ENCODE measurements at places on chromosomes 2 and 18. TPM values are rescaled to one million over a fixed set of nuclear protein-coding genes. Genes with fewer than 3 reads are reported as not detected.

ITPRIPL1 gene
- total RNA-seq: 2.8 TPM

ALKAL2 gene
- total RNA-seq: 164 TPM

RUFY4 gene
- not detected for total RNA-seq

SERPINB3 gene
- total RNA-seq: not detected

- H3K27me3 ChIP-seq: no peaks in the 10 kb centered on the region
- H3K4me1 ChIP-seq: no peaks in the 10 kb centered on the region
- no peak overlapping the region for H3K4me3 ChIP-seq
- DNase-seq: no peak
These were observed 101.5 kb upstream of the NFATC1 start for GRCh38 chr18:79294235-79294634.

DNA sequence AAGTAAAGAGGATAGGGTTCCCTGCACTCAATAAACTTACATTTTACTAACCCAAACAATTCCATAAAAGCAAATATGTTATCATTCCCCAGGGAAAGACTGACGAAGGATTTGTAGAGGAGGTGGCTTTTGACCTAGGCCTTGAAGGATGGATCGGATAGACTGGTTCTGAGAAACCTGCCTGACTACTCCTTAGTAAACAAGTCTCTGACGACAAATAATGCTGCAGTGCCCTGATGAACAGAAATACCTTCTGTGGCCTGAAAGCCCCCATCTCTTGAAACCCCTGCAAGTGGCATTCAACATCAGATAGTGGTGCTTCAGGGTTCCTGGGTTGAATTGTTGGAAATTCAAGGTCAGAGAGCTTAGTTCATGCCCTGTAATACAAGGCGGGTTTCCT lies 19.2 kb downstream of the PRKCE start:
- peaks cover 3% of the 10 kb centered on the region for H3K4me1 ChIP-seq
- no peaks in the 10 kb centered on the region for H3K36me3 ChIP-seq
- H3K4me3 ChIP-seq: no peak overlapping the region

- H3K4me3 ChIP-seq: no peak overlapping the region
- no peak for DNase-seq
- no peak overlapping the region for H3K27ac ChIP-seq
- H3K36me3 ChIP-seq: no peaks in the 10 kb centered on the region
- H3K4me1 ChIP-seq: no peaks in the 10 kb centered on the region
These were observed 236.4 kb downstream of the CNTNAP5 start for GRCh38 chr2:124261456-124261855.

- peaks cover 32% of the 10 kb centered on the region for H3K4me1 ChIP-seq
- no peak overlapping the region for H3K4me3 ChIP-seq
- H3K27ac ChIP-seq: peak overlapping the region; percentile 97
- no peak for DNase-seq
These were observed 1.3 kb upstream of the BAZ2B start for GRCh38 chr2:159617646-159618045.

DNA sequence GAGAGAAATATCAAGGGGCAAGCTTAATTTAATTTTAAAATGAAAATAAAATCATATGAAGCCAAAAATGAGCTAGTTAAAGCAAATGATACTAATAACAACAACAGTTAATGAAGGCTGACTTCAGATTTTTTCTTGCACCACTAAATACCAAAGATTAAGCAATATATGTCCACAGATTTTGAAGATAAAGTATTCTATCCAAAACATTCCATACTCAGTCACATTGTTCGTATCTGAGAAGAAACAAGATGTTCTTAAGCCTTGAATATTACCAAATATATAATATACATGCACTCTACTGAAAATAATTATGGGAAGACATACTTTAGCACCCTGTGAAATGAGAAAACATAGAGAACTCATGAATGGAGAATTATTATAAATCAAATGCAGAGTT lies 593.3 kb upstream of the SYT4 start:
- peaks cover 62% of the 10 kb centered on the region for H3K4me1 ChIP-seq
- DNase-seq: no peak
- H3K27me3 ChIP-seq: no peaks in the 10 kb centered on the region
- peaks cover 3% of the 10 kb centered on the region for H3K36me3 ChIP-seq

GRCh38 chr2:27379836-27380625 lies 503 bp downstream of the ZNF513 start:
- no peaks in the 10 kb centered on the region for H3K27me3 ChIP-seq
- H3K4me3 ChIP-seq: peak overlapping the region; percentile 85
- no peak for DNase-seq
- peak overlapping the region; percentile 98 for H3K27ac ChIP-seq

DNA sequence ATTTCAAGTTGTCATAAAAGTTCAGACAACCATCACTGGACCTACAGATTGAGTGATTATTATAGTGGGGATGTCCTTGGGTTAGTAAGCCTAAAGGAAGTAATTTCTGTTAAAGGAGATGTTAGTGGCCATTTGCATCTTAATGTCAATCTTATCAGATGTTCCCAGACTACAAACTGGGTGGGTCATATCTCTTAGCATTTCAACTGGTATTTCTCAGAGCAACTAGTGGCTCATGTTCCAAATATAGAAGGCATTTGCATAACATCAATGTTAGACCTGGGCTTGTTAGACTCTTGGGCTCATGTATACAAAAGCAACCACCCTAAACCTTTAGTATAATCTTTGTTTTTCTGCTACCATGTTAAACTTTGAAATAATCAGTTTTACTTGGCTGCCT lies 17.9 kb downstream of the PLEKHA3 start:
- H3K4me1 ChIP-seq: no peaks in the 10 kb centered on the region
- DNase-seq: no peak
- peaks cover 32% of the 10 kb centered on the region for H3K36me3 ChIP-seq
- no peaks in the 10 kb centered on the region for H3K27me3 ChIP-seq
- no peak overlapping the region for H3K4me3 ChIP-seq

DNA sequence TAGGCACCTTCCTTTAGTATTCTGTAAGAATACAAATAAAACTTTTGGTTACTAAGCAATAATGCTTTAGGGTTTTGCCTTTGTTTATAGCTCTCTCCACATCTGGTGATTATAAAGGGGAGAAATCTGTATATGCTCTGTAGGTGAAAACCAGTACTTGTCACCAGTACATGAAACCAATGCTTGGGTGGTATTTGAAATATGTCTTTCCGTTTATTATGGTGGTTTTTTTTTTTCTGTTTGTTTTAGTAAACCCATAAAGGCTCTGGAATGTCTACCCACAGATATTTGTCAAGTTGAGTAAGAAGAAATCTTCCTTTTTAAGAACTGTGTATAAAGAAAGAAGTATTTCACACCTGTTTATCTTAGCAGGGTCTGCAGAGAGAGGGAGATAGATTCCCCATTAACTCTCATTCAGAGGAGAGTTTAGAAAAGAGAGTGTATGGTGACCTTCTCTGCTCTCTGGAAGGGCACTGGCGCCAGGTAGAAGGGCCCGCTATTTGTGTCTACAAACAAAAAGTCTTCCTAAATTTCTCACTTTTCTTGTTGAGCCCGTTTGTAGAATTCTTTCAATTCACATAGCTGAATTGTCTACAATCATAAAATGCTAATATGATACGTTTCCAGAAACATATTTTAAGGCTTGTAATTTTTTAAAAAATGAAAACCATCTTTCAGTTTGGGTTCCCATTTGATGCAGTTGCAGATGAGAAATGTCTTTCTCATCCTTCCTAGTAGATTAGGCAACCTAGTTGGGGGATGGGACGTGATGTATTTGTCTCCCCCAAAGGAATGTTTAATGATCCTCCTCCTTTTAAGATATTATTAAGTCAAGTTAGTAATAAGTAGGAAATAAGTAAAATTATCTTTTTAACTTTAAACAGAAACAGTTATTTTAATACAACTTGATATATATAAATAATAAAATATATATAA lies 33.9 kb downstream of the MAP3K20 start:
- H3K4me1 ChIP-seq: peaks cover 49% of the 10 kb centered on the region
- no peak overlapping the region for H3K4me3 ChIP-seq
- no peaks in the 10 kb centered on the region for H3K27me3 ChIP-seq
- DNase-seq: no peak

DNA sequence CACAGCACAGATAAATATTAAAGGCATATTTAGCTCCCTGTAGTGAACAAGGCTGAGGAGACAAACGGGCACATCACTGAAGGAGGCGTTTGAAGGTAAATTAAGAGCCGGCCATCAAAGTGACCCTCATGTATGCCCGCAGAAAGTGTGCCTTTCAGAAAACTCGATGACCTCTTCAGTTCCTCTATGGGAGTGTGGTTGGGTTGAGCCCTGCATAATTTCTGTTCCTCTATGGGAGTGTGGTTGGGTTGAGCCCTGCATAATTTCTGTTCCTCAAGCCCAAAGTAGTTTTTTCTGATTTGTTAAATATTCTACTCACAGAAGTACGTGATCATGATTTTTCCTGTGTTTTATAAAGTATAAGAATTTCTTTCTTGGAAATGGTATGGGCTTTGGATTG lies 568.5 kb downstream of the TSN start:
- H3K4me1 ChIP-seq: no peaks in the 10 kb centered on the region
- H3K36me3 ChIP-seq: no peaks in the 10 kb centered on the region
- H3K27me3 ChIP-seq: peaks cover 7% of the 10 kb centered on the region
- DNase-seq: no peak
- no peak overlapping the region for H3K4me3 ChIP-seq
- no peak overlapping the region for H3K27ac ChIP-seq

DNA sequence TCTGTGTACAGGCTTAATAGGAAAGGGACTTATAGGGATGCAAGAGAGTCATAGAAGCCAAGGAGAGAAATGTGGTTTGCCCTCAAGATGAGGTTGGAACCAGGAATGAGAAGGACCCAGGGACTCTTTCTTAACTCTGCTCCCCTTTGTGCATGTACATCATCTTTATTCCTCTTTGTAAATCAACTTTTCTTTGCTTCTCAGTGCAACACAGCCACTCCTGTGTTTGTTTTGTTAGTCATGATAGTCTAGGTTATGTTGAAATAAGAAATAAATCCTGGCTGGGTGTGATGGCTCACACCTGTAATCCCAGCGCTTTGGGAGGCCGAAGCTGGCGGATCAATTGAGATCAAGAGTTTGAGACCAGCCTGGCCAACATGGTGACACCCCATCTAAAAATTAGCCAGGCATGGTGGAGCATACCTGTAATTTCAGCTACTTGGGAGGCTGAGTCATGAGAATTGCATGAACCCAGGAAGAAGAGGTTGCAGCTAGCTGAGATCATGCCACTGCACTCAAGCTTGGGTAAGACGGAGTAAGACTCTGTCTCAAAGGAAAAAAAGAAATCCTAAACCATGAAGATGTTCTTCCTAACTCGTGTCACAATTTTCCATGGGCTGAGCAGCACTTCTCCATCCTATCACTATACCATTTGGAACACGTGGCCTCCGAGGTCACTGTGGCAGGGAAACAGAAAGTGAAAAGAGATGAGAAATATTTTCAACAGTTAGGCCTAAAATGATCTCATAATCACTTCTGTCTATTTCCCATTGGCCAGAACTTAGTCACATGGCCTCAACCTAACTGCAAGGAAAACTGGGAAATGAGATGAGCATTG lies 73.0 kb upstream of the TMEM17 start:
- peaks cover 16% of the 10 kb centered on the region for H3K4me1 ChIP-seq
- H3K27ac ChIP-seq: peak overlapping the region; percentile 38
- H3K27me3 ChIP-seq: no peaks in the 10 kb centered on the region
- H3K4me3 ChIP-seq: no peak overlapping the region

DNA sequence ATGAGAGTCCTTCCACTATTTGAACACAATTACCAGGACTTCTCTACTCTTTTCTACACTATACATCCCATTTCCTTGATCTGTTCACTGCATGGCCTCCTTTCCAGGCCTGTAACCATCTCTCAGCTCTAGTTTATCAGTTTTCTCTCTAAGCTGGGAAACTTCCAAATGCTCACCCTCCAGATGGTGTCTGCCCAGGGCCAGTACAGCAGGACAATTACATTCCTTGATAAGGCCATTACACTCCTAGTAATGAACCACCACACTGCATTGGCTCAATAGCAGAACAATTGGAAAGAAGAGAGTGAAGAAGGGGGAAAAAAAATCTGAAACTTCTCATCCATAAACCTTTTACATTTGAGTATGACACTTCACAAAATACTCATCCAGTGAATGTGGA lies 359.1 kb downstream of the ALK start:
- no peaks in the 10 kb centered on the region for H3K36me3 ChIP-seq
- no peaks in the 10 kb centered on the region for H3K27me3 ChIP-seq
- no peak overlapping the region for H3K4me3 ChIP-seq
- no peak for DNase-seq
- H3K4me1 ChIP-seq: peaks cover 3% of the 10 kb centered on the region
- no peak overlapping the region for H3K27ac ChIP-seq

- no peaks in the 10 kb centered on the region for H3K27me3 ChIP-seq
- peaks cover 17% of the 10 kb centered on the region for H3K4me1 ChIP-seq
- H3K36me3 ChIP-seq: no peaks in the 10 kb centered on the region
- no peak for DNase-seq
These were observed 148.0 kb upstream of the ALPP start for GRCh38 chr2:232230560-232230959.

DNA sequence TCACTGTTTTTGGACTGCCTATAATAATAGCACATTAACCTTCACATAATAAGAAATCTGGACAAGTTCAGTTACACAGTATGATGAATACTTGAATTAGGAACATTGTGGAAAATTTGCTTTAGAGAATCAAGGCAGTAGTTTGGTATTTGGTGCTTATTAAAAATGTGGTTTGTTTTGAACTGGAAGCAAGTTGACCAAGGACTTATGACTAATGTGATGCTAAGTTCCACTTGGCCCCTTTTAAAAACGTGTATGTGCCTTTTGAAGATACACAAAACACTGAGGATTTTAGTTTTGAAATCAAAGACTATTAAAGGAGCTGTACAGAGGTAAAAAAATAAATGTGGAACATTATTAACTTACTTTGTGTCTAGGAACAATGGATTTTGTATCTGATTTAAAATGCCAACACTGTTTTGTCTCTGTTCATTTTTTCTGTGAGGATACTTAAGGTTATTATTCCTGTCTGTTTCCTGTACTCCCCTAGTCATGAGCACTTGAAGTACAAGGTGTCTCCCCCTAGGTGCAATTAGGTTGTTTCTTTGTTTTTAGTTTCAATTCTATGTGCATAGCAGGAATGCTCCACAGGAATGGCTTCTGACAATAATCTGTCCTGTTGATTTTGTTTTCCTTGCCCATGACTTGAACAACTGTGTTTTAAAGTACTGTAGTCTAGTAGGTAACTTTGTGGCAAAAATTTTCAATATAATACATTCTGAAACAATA lies 49.6 kb upstream of the PTH2R start:
- H3K27ac ChIP-seq: no peak overlapping the region
- DNase-seq: no peak
- H3K4me3 ChIP-seq: no peak overlapping the region

- peaks cover 6% of the 10 kb centered on the region for H3K36me3 ChIP-seq
- no peaks in the 10 kb centered on the region for H3K27me3 ChIP-seq
- no peak overlapping the region for H3K4me3 ChIP-seq
- H3K4me1 ChIP-seq: peaks cover 5% of the 10 kb centered on the region
- H3K27ac ChIP-seq: no peak overlapping the region
These were observed 174.1 kb upstream of the ALPP start for GRCh38 chr2:232204457-232204931.

GRCh38 chr18:46265196-46266156 lies 161.3 kb downstream of the HAUS1 start:
- H3K27ac ChIP-seq: peak overlapping the region; percentile 91
- DNase-seq: no peak
- H3K36me3 ChIP-seq: peaks cover 13% of the 10 kb centered on the region
- peaks cover 44% of the 10 kb centered on the region for H3K4me1 ChIP-seq
